Hepatic stellate cell (primary cell): ENCODE measurements at places on chromosomes 6 and 20.

DNA sequence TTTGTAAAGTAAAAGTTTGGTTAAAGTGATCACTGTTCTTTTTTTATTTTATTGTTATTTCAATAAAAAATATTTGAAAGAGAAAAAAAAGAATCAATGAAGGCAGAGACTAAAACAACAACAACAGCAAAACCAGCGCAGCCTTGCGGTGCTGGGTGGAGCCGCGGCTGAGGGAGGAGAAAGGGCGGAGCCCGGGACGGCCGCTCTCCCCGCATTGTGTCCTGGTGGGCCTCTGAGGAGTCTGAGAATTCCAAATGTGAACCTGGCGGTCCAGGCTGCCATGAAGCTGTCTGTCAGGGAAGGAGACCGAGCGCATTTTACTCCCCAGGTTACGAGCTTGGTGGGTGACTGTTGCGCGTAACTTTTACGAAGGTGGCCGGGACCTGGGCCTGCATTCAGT, 43.2 kb downstream of the TMEM242 start:
- DNase-seq, result no peak

- DNase-seq, result no peak
These were observed 11.4 kb downstream of the TAGAP start for GRCh38 chr6:159033160-159034049.

- no peak for DNase-seq
These were observed 45.0 kb downstream of the FAM83B start for GRCh38 chr6:54891536-54891935.

- no peak for DNase-seq
These were observed 44.1 kb upstream of the ADGRF4 start for GRCh38 chr6:47654255-47654654.

DNA sequence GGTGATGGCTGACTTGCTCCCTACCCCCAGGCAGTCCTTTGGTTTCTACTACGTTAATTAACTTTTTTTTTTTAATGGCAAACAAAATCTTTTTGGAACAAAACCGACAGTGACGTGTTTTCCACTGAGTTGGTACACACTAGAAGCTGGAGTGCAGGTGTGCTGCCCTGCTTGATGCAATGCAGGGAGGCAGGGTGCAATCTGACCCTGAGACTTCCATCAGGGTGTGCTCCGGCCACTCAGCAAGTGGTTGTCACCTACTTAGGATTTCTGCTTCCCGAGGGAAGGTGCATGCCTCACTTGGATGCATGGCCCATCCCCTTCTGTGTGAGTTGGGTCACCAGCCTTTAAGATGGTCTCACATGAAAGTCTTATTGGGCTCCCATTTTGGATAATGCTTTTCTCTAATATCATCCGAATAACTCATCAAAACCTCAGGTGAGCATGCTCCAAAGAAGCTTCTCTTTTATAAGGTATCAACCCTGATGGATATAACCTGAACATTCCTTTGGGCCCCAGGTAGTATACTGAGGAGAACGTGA, 14.0 kb downstream of the RREB1 start:
- DNase-seq, result no peak

DNA sequence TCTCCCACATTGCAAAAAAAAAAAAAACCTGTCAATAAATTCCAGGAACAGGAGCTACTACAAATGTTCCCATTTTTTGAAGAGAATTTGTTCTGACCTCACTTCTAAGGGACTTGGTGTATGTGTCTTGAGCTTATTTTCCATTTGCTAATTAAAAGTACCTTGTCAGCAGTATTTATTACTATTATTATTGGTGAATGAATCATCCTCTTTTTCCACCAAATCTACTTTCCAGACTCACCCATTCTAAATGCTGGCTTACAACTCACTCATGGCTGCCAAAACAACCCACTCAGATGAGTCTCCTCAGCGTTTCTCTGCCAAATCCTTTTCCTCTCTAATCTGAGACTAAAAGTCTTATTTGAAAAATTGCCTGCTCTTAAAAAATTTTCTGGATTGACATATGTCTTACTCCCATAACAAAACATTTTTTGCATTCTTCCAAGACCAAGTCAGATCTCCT, 33.2 kb upstream of the TASP1 start:
- peak; percentile 9 for DNase-seq

DNA sequence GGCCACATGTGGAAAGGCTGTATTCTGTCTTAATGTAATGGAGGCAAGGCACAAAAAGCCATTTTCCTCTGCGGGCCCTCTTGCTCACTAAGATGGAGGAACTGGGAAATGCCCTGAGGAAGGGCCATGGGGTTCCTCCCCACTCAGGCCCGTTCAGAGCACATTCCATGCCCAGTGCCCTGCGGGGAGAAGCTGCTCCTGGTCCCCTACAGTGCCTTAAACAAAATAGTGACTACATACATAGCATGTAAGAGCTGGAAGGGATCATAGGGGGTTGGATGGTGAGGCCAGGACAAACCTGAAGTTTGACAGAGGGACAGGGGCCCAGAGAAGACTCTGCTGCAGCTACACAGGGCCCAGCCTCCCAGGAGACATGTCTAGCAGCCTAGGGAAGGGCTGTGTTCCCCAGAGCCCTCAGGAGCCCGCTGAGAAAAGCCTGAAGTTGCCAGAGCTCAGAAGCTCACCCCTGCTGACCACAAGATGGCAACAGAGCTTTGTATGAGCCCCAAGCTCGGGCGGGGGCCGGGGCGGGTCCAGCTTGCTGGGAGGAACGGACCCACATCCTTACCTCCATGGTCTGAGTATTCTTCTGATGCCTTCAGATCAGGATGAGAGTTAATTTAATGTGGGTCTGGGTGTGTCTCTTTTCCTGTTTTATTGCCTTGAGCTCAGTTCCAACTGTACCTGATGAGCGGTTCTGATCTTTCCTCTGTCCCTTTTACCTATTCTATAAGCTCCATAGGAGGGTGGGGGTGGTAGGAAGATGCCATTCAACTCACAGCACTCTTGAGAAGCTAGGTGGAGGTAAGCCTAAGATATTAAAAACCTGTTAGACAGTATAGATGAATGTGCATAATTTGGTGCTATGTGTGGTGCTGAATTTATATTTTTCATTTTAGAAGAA, 242.9 kb downstream of the CDC5L start:
- DNase-seq, result peak; percentile 76

DNA sequence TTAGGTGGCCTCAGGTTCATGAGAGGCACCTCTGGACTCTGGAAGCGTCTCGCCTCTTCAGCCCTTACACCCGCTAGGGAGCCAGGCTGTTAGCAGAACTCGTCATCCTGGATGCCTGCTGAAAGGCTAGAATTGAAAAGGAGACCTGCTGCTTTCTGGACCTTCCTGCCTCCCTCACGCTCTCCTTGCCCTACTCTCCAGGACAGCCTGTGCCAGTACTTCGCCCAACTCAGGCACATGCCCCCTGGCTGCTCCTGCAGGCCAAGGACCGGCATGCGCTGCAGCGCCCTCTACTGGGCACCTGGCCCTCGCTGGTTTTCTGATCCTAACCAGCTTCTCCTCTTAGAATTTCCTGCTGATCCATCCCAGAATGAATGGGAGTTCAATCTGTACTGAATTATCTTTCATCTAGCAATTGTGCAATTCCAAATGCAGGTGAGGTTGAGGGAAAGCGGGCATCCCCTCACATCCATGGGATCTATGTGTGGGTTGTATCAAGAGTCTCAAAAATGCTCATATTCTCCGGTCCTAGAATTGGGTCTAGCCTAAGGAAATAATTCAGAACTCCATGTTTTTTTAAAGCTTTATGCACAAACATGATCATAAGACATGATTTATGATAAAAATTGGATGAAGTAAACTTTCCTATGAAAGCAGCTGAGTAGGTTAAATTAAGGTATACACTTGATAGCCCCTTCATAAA, 78.0 kb downstream of the PTPN1 start:
- peak; percentile 90 for DNase-seq

- DNase-seq, result no peak
These were observed at the start of gene SPTLC3 for GRCh38 chr20:13008761-13009681. TSS of gene SPTLC3 (plus strand) at chr20:13008972. CDS start at chr20:13009268, 296 bp downstream.

DNA sequence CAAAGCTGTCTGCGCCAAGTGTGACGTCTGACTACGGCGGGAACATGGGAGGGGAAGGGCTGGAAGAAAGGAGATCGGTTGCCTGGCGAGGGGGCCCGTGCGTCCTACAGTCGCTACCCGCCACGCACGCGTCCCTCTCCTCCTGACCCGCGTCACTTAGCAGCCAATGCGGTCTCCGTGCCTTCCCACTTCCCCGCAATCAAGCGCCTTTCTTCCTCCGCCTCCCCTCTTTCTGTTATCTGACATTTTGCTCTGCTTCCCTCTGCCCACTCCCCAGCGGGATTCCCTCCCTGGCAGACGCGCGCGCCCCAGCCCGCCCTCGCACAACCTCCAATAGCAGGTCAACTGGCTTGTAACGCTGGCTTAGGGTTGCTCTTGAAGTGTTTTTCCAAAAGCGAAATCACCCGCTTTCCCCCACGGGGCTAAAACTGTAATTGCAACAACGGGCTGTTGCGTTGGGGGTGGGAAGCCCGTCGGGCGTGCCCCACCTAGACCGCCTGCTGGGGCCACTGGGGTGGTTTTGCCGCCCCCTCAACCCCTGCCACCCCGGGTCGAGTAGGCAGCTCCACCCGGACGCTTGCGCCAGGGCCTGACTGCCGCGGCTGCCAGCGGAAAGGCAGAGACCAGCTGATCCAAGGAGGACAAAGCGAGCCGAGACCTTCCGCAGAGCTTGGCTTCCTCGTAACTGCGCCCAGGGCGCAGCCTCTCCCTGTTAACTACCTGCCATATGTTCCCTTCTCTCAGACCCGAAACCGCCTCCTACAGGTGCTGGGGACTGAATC, 6.2 kb upstream of the SOX4 start:
- peak; percentile 60 for DNase-seq

DNA sequence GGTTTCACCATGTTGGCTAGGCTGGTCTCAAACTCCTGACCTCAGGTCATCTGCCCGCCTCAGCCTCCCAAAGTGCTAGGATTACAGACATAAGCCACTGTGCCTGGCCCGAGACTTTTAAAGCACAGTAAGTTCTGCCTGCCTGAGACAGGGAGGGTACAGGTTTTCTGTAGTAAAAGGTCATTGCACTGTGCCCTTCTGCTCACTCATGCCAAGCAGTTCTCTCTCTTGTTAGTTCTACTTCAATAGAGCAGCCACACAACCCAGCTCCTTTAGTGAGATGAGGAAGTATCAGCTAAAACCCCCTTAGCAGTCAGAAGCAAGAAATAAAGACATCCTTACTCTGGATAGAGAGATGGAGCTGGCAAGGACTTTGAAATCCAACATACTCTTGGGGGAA, 52.4 kb upstream of the ARMH2 start:
- DNase-seq, result no peak

- DNase-seq, result no peak
These were observed 753.9 kb downstream of the COL12A1 start for GRCh38 chr6:74451953-74452352.

DNA sequence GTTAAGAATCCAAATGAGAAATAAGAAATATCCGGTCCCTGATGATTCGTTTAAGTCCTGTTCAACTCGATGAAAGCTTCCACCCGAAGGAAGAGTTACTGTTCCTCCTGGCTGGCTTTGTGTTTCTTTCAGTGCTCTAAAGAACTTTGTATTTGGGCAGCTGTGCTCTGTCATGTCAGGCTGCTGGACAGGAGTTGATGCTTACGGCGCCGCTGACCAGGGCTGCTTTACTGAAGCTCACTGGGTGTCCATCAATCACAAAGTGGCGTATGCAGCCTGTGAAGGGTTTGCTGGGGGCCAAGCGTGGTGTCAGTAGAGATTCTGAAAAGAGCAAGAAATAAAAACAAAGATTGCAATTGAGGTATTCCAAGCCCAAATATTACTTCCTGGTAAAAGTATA, 21.9 kb downstream of the FAM229B start:
- DNase-seq, result no peak

DNA sequence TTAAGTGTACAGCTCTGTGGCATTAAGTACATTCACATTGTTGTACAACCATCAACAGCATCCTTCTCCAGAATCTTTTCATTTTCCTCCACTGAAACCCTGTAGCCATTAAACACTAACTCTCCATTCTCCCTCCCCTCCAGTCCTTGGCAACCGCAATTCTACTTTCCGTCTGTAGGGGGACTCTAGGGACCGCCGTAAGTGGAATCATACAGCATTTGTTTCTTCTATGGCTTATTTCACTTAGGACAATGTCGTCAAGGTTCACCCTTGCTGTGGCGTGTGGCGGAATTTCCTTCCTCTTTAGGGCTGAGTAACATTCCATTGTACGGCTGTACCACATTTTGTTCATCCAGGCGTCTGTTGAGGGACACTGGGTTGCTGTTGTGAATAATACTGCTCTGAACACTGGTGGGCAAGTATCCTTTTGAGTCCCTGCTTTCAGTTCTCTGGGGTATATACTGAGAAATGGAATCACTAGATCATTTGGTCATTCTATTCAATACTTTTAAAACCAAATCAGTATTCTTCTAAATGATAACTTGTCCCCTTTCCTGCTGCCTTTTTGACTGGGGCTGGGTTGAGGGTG, 50.7 kb downstream of the PPP1R3G start:
- no peak for DNase-seq

- no peak for DNase-seq
These were observed 329.5 kb downstream of the TPBG start for GRCh38 chr6:82693094-82693493.

GRCh38 chr6:168554472-168554871, 113.5 kb downstream of the SMOC2 start:
- DNase-seq, result no peak

- no peak for DNase-seq
These were observed 98.8 kb downstream of the SOD2 start for GRCh38 chr6:159594106-159594749.

- DNase-seq, result no peak
These were observed 183.0 kb upstream of the QKI start for GRCh38 chr6:163231356-163232014.

GRCh38 chr6:27149150-27149549, 98.4 kb upstream of the PRSS16 start:
- DNase-seq, result no peak

DNA sequence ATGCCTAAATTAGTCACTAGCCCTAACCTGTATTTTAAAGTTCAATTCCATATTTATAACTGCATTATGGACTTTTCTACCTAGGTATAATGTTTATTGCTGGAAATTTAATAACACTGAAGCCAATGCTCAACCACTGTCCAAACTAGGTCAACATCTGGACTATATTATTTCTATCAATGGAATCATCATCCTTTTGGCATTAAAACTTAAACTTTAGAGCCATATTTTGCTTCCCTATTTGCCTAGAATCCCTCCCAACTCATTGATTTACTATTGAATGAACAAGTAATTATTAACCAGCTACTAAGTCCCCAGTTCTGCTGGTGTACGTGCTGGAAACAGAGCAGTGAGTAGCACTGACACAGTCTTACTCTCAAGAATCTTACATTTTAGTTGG, 291.7 kb upstream of the SPTLC3 start:
- no peak for DNase-seq

GRCh38 chr6:138001750-138002349, 105.4 kb downstream of the PERP start:
- DNase-seq, result peak; percentile 22

GRCh38 chr20:49928411-49929141, 7.6 kb upstream of the RNF114 start:
- peak; percentile 84 for DNase-seq

GRCh38 chr20:58927490-58928061, 53.5 kb upstream of the NELFCD start:
- DNase-seq, result no peak

GRCh38 chr6:10413262-10413849, 1.5 kb downstream of the TFAP2A start:
- no peak for DNase-seq
